ENCODE measurements at places on chromosomes 5 and 9.

GRCh38 chr5:157993986-157994691, 135.2 kb upstream of the CLINT1 start:
- no peak for DNase-seq

DNA sequence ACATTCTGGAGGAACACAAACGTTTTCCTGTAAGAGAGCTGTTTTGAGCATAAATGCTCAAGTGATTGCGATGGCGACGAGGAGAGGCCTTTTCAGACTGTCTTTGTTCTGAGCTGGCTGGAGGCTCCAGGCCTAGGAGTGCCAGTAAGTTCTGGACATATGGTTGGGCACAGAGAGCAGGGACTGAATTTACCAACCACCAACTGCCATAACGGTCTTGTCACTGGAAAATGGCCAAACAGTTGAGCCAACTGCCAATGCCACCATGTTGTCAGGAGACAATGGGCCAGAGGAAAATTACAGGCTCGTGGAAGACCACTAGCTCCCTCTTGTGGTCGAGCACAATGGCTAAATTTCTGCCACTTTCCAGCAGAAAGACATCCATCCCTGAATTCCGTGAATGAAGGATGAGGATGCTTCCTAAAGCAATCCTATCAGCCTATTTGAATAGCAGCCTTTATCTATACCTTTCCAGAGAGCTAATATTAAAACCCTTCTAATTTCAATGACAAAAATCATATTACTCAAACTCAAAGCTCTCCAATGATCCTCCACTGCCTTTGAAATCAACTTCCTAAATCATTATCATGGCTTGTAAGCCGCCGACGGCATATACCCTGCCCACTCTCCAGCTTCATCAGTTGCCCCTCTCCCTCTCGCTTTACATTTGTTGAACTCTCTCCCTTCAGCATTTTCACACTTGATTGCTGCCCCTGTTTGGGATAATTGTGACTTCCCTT, 66.9 kb upstream of the GLIS3 start:
- DNase-seq: peak; percentile 17

- DNase-seq: no peak
Observed at GRCh38 chr9:118670011-118670953, 699.0 kb downstream of the BRINP1 start.

- no peak for DNase-seq
Observed at GRCh38 chr9:124975131-124975530, 34.2 kb upstream of the GOLGA1 start.

DNA sequence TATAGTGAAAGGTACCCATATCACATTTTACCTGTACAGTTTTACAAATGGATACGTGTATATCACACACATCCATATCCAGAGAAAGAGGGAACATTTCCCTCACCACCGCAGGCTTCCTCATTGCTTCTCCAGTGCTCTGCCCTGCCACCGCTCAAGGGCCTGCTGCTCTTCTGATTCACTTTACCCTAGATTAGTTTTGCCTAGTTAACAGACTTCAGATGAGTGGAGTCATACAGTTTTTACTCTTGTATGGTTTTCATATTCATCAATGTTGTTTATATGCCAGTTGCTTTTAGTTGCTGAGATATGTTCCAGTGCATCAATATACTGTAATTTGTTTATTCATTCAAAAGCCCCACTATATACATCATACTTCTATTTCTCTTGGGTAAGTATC, 53.9 kb upstream of the POMT1 start:
- no peak for DNase-seq

- no peak for DNase-seq
Observed at GRCh38 chr5:33102551-33102950, 338.2 kb upstream of the TARS1 start.

DNA sequence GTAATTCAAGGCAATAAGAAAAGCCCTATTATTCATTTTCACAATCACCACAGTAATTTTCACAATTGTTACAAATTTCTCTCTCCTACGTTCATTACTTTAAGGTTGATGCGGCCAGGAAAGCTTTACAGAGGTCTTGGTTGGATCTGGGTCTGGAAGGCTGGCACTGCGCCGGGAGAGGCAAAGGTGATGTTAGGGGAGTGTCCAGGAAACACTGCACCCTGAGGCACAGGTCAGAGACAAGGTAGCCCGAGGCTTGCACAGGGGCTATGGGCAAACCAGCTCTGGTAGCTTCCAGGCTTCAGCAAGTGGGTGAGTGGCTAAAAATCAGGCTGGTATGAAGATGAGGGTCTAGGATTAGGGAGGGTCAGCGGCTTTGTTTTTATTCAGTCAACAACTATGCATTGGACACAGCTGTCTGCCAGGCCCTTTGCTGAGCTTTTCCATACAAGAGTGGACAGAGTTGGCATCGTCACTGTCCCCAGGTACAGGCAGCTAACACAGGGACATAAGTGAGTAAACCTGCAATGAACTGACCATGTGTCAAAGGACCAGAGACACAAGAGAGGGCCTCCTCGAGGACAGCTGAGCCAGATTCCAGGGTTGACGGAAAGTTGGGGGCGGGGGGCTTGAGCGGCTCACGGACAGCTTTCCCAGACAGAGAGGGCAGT, 12.4 kb upstream of the TENT4A start:
- DNase-seq: no peak

- DNase-seq: no peak
Observed at GRCh38 chr9:84436386-84437109, 96.0 kb upstream of the SLC28A3 start.

- no peak for DNase-seq
Observed at GRCh38 chr5:150227606-150228273, 37.9 kb downstream of the SLC6A7 start.

DNA sequence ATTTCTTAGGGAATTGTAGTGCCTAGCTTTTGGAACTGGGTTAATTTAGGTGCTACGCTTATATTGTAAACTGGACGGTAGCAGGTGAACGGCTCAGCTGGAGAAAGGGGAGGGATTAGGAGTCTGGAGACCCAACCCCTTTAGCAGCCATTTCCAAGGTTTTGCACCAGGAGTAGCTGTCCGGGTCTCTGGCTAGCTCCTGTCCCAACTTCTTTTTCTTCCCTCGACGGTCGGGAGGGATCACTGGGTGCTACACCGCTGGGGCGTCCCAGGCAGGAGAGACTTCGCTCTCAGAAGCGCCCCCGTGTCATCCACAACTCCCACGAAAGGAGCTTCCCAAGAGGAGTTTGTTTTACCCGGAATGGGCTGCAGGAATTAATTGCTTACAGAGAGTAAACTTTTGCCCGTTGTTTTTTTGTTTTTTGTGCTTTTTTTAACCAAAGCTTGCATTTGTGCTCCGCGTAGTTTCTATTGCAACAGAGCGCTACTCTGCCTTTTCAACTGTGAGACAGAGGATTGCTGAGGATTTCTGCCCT, 1640.9 kb upstream of the C9orf72 start:
- DNase-seq: no peak

- DNase-seq: no peak
Observed at GRCh38 chr5:65812648-65813047, 90.6 kb downstream of the NLN start.

DNA sequence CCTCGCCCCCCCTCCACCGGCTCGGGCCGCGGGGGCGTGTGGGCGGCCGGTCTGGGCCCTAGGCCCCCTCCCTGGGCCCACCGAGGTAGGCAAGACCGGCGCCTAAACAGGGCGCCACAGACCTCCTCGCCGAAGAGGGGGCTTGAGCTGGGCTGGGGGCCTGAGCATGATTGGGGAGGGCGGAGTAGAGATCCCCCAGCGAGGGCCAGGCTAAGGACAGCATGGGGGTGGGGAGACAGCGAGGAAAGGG, 108.9 kb downstream of the PSD2 start:
- no peak for DNase-seq

- no peak for DNase-seq
Observed at GRCh38 chr5:17221843-17222636, 4.6 kb downstream of the BASP1 start.

DNA sequence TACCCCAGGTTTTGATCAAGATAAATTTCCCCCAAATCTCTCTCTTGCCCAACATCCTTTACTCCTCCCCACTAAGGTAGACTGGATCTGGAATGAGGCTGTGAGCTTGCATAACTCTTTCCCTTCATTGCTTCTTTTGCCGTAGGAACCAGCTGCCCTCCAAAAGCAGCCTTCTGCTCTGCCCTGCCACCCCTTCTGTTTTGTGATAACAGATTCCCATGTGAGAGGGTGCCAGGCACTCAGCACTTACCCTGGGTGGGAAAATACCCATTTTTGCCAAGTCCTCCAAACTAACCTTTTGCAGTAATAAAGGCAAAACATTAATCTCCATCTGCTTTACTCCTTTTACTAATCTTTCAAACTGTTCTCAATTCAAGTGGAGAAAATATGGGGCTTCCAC, 182.6 kb downstream of the ASTN2 start:
- DNase-seq: no peak

DNA sequence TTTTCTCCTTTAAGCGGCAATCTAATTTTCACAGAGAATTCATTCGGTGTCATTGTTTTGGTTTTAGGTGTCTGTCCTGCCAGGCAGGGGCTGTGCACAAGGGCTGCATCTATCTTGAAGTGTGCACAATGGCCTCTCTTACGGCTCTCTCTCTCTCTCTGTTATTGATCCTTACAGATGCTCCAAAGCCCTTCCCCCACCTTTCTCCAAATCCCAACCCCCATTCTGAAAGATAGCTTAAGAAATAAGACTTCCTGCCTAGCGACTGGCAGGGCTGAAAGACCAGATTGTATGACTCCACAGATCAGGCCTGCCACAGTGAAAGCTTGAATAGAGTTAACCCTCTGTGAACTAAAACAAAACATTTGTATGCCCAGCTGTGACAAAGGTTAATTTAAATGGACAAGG, 86.5 kb upstream of the NR5A1 start:
- DNase-seq: no peak

DNA sequence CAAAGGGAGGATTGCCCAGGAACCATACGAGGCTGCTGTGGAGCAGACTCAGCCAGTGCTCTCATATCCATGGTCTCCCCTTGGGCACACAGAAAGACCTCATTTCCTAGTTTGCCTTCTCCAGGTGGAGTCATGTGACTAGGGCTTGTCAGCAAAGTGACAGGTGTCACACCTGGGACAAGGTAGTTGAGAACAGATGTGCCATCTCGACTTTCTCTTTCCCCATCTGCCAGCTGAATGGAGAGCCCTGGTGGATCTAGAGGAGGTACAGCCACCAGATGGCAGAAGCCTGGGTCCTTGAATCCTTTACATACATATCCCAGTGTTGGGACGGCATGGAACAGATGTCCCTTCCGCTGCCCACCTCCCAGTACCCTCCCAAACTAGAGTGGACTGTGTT, 42.9 kb upstream of the ALDOB start:
- DNase-seq: no peak

GRCh38 chr9:16687678-16688369, 182.6 kb downstream of the BNC2 start:
- no peak for DNase-seq

DNA sequence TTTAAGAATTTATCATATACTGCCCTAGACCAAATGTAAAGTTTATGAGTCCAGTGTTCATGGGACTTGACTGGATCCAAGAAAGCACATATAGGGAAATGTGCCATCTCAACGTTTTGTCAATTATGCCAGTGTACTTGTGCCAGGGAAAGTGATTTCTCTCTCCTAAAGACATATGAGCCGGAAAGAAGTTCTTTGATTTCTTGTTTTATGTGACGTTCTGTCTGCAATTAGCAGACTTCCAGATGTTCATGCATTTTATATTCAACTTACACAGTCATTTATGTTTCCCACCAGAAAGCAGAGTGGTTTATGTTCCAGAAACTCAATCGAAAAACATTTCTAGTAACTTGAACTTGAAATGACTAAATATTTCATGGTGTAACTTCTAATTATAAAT, 203.8 kb downstream of the FAM170A start:
- DNase-seq: no peak

- no peak for DNase-seq
Observed at GRCh38 chr5:148091991-148092964, 28.5 kb downstream of the SPINK5 start.

DNA sequence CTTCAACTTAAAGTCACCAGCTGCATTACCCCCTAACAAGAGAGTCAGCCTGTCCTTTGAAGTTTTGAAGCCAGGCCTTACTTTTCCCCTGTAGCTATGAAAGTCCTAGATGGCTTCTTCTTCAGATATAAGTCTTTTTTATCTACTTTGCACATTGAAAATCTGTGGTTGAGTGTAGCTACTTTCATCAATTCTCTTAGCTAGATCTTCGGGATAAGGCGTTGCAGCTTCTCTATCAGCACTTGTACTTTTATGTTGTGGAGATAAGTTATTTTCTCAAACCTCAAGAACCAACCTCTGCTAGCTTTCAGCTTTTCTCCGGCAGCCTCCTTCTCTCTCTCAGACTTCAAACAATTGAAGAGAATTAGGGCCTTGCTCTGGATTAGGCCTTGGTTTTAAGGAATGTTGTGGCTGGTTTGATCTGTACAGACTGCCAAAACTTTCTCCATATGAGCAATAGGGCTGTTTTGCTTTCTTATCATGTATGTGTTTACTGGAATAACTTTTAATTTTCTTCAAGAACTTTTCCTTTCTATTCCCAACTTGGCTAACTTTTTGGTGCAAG, 21.6 kb downstream of the CATSPER3 start:
- DNase-seq: no peak

DNA sequence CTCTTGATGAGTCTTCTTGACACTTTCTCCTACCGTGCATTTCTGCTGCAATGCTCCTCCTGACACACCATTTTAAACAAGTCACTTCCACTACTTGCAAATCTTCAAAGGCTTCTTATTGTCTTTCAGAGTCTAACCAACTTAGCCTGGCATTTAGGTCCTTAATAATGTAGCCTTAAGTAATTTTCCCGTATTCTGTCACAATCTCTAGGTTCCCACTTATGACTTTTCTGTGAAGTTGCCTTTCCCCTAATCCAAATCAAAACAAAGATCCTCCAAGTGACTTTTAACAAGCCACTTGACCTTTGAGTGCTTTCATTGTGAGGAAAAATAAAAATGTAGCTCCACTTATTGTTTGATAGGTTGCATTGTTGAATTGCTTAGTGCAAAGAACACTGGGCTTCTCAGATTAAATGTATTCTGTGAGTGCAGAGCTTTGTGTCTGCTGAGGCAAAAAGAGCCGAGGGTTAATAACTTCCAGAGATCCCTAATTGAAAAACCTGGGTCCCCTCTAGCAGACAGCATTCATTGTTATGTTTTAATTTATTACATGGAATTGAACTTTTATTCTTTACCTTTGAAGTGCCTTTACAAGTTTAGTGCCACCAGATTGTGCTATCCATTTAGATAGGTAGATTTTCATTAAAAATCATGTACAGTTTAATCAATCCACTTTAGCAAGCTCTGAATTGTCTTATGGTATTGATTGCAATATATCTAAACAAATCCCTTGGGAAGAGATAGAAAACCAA, 341.7 kb upstream of the TYRP1 start:
- no peak for DNase-seq

- DNase-seq: no peak
Observed at GRCh38 chr5:54785729-54786591, 199.4 kb downstream of the ESM1 start.

DNA sequence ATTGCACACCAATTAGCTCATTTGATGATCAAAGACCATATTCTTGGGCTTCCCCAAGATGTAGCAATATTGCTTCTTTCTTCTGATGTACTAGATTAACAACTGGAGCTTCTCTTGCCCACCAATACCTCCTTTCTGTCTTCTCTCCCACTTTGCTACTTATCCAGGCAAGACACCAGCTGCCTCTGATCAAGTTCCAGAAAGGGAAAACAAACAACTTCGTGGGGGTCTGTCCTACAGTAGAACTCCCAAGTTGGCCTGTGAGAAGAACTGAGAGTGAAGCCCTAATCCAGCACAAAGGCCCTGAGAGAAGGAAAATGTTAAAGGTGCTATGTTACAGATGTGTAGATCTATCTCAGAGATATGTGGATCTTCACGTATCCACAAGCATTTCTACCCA, 44.9 kb downstream of the ADAMTS12 start:
- DNase-seq: no peak
